ENCODE measurements at places on chromosomes 2 and 18. TPM values are rescaled to one million over a fixed set of nuclear protein-coding genes. Genes with fewer than 3 reads are reported as not detected.

Gene METTL4
- polyA plus RNA-seq: 3.1 TPM

Gene SOX11
- polyA plus RNA-seq: 1.0 TPM

Gene KCNG3
- polyA plus RNA-seq: not detected

GRCh38 chr2:213766062-213766461, 481.8 kb downstream of the SPAG16 start:
- no peak for DNase-seq

DNA sequence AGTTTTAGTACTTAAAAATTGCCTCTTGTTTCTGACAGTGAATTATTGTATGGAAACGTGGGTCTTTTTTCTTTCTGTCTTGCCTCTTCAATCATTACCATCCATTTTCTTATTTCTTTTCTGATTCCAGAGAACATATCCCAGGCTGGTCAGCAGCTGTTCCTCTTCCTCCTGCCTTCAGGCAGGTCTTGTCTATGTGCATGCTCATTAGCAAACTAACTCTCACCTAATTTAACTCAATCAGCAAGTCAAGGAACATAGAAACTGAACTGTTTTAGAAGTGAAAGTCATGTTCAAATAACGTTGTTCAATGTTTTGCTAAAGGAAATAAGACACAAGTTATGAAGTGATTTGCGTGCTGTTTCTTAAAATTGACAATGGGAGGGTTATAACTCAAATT, 241.5 kb downstream of the PTGR3 start:
- DNase-seq: no peak

GRCh38 chr18:6493194-6493593, 78.5 kb upstream of the L3MBTL4 start:
- DNase-seq: no peak

- no peak for DNase-seq
These were observed 43.6 kb upstream of the ANKRD44 start for GRCh38 chr2:197354169-197354558.

- no peak for DNase-seq
These were observed 234.9 kb upstream of the SMAD7 start for GRCh38 chr18:49185623-49186022.

GRCh38 chr2:108607706-108608301, 73.5 kb downstream of the LIMS1 start:
- no peak for DNase-seq

- DNase-seq: no peak
These were observed 182.5 kb upstream of the NXPH2 start for GRCh38 chr2:138962686-138963085.

Measured in heart left ventricle (tissue), 16 donors.